ENCODE measurements at places on chromosomes 4 and X. TPM values are rescaled to one million over a fixed set of nuclear protein-coding genes. Genes with fewer than 3 reads are reported as not detected.

The ARX gene
- total RNA-seq, result not detected

The LIN54 gene
- 9.7 TPM for total RNA-seq

The GPR173 gene
- total RNA-seq, result 7.1 TPM

The CT45A5 gene
- not detected for total RNA-seq

GRCh38 chr4:10619220-10619619, 65.3 kb downstream of the CLNK start:
- no peaks in the 10 kb centered on the region for H3K27me3 ChIP-seq
- H3K36me3 ChIP-seq, result no peaks in the 10 kb centered on the region
- H3K4me3 ChIP-seq, result no peak overlapping the region
- DNase-seq, result no peak

DNA sequence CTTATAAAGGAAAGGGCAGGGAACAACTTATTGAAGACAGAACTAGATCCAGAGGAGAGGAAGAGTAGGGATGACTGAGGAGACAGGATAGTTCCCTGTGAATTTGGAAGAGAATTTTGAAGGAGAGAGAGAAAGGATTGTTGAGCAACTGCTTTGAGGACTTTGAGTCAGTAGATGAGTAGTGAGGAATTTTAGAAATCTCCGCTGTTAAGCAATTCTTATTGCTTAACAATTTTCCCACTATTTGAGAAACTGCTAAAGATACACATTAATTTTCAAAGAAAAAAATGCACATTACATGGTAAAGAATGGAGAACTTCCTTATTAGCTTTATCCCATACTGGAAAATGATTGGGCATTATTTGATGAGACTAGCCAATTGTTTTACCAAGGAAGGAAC, 116.3 kb upstream of the NRK start:
- no peaks in the 10 kb centered on the region for H3K4me1 ChIP-seq
- H3K27ac ChIP-seq, result no peak overlapping the region
- no peak overlapping the region for H3K4me3 ChIP-seq
- no peaks in the 10 kb centered on the region for H3K36me3 ChIP-seq

DNA sequence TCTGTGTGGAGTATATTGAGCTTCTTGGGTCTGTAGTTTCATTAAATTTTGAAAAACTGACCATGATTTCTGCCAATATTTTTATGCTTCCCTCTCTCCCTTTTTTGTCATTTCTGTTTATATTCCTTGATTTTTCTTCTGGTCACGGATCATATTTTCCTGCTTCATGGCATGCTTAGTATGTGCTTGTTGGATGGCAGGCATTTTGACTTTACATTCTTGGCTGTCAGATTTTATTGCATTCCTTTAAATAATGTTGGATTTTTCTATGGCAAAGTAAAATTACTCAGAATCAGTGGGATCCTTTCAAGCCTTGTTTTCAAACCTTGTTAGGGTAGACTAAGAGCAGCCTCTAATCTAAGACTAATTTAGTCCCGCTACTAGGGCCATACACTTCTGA, 531.8 kb downstream of the IL15 start:
- DNase-seq, result no peak
- H3K4me3 ChIP-seq, result no peak overlapping the region
- no peaks in the 10 kb centered on the region for H3K4me1 ChIP-seq
- no peaks in the 10 kb centered on the region for H3K36me3 ChIP-seq

GRCh38 chr4:138805736-138806135, 209.8 kb upstream of the NOCT start:
- no peak overlapping the region for H3K27ac ChIP-seq
- H3K4me1 ChIP-seq, result no peaks in the 10 kb centered on the region
- no peaks in the 10 kb centered on the region for H3K27me3 ChIP-seq
- DNase-seq, result no peak
- no peaks in the 10 kb centered on the region for H3K36me3 ChIP-seq

- H3K27ac ChIP-seq, result no peak overlapping the region
- no peaks in the 10 kb centered on the region for H3K36me3 ChIP-seq
- H3K4me1 ChIP-seq, result no peaks in the 10 kb centered on the region
- no peak overlapping the region for H3K4me3 ChIP-seq
- no peak for DNase-seq
Measured at GRCh38 chr4:38572793-38573192, 91.2 kb upstream of the KLF3 start.

DNA sequence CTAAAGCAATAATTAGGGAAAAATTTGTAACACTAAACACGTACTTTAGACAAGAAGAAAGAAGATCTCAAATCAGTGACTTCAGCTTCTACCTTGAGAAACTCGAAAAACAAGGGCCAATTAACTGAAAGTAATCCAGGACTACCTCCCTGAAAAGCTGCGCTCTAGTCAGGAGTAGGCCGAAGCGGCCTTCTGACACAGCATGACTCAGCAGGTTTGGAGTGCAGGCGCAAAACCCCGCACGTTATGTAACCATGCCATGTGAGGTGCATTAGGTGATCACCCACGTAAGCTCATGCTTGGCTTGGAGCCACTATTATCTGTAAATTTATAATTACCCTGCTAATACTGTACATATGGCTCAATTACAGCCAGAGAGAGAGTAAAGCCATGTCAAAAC, 52.8 kb upstream of the CCDC149 start:
- no peak overlapping the region for H3K4me3 ChIP-seq
- H3K27ac ChIP-seq, result no peak overlapping the region
- H3K27me3 ChIP-seq, result no peaks in the 10 kb centered on the region
- no peaks in the 10 kb centered on the region for H3K4me1 ChIP-seq
- no peaks in the 10 kb centered on the region for H3K36me3 ChIP-seq
- no peak for DNase-seq

GRCh38 chr4:147325571-147325981, 155.3 kb upstream of the EDNRA start:
- no peak overlapping the region for H3K27ac ChIP-seq
- no peak for DNase-seq
- no peak overlapping the region for H3K4me3 ChIP-seq

DNA sequence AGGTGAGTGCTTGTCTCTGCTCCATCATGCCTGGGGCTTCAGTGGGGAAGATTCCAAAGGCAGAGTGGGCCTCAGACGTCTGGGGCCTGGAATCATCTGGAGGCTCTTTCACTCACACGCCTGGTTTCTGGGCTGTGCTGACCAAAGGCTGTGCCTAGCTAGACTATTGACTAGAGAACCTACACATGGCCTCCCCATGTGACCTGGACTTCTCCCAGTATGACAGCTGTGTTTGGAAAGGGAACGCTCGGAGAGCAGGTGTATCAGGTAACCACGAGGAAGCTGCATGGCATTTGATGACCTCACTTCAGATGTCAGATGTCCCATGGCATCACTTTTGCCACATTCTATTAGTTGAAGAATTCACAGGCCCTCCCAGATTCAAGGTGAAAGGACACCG, 51.0 kb downstream of the ADGRL3 start:
- no peak for DNase-seq
- H3K27me3 ChIP-seq, result no peaks in the 10 kb centered on the region
- H3K36me3 ChIP-seq, result no peaks in the 10 kb centered on the region

GRCh38 chrX:13470685-13470977, 98.8 kb upstream of the EGFL6 start:
- H3K27me3 ChIP-seq, result no peaks in the 10 kb centered on the region
- H3K36me3 ChIP-seq, result no peaks in the 10 kb centered on the region
- H3K4me1 ChIP-seq, result no peaks in the 10 kb centered on the region
- no peak overlapping the region for H3K4me3 ChIP-seq
- DNase-seq, result no peak

DNA sequence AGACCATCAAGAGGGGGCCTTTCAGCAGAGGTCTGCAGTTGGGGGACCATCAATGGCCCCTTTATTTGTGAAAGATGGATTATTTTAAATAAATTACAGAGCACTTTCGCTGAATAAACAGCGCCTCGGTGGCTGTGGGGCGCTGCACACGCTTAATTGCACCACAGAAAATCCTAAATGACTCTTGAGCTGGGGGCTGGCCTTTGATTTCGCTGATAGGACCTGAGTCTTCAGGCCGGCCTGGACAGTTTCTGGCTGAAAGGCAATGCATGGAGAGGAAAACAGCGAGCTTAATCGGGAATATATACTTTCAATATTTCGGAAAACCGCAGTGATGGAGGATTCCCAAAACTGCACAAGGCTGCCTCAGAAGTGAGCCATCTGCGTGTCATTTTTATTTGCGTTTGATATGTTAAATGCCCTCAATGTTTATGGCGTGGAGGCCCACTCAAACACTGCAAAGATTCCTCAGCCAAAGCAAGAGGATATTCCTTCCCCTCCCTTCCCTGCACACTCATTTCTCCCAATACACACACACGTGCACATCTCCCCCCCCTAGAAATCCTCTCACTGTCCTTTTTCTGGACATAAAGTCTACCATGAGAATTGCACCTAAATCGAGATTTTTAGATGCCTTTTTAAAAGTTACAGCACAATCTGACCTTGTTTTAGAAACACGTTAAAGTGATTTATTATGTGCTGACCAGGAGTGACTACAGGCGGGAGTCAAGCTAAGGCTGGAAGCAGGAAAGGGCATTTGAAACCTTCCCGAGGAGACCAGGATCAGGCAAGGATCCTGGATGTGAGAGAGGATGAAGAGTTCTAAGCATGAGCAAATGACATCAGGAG, 340.7 kb downstream of the RAB28 start:
- no peaks in the 10 kb centered on the region for H3K4me1 ChIP-seq
- no peak for DNase-seq
- H3K36me3 ChIP-seq, result peaks cover under 1% of the 10 kb centered on the region
- H3K4me3 ChIP-seq, result no peak overlapping the region
